Thymus (tissue), 14 donors: ENCODE measurements at places on chromosomes 11 and 22. TPM values are rescaled to one million over a fixed set of nuclear protein-coding genes. Genes with fewer than 3 reads are reported as not detected.

GRCh38 chr11:113725407-113725806 lies 19.3 kb upstream of the TMPRSS5 start:
- no peak overlapping the region for H3K27ac ChIP-seq
- no peaks in the 10 kb centered on the region for H3K4me1 ChIP-seq
- no peak overlapping the region for H3K4me3 ChIP-seq
- H3K27me3 ChIP-seq: no peaks in the 10 kb centered on the region
- peaks cover 4% of the 10 kb centered on the region for H3K36me3 ChIP-seq

GRCh38 chr11:77080643-77081210 lies 14.0 kb downstream of the CAPN5 start:
- peaks cover 6% of the 10 kb centered on the region for H3K4me1 ChIP-seq
- no peak overlapping the region for H3K27ac ChIP-seq
- no peaks in the 10 kb centered on the region for H3K27me3 ChIP-seq
- no peak overlapping the region for H3K4me3 ChIP-seq
- no peaks in the 10 kb centered on the region for H3K36me3 ChIP-seq

DNA sequence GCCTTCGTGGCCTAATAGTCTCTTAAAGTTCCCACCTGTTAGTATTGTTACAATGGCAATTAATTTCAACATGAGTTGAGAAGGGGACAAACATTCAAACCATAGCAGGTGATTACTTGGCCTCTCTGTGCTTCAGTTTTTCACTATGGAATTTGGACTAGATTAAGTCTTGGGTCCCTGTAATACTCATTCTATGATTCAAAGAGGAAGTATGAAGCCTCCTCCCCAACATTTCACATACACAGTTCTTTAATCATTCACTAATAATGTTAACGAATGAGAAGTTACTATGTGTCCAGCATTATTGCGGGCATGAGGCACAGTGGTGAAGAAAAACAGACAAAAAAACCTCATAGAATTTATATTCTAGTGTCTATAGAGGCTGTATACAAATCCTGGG lies 19.9 kb upstream of the USP47 start:
- no peak overlapping the region for H3K4me3 ChIP-seq
- H3K36me3 ChIP-seq: no peaks in the 10 kb centered on the region
- no peak overlapping the region for H3K27ac ChIP-seq
- DNase-seq: no peak
- no peaks in the 10 kb centered on the region for H3K27me3 ChIP-seq
- no peaks in the 10 kb centered on the region for H3K4me1 ChIP-seq

GRCh38 chr11:72380132-72380503 lies 54.2 kb downstream of the CLPB start:
- no peak for DNase-seq
- H3K4me3 ChIP-seq: no peak overlapping the region
- no peaks in the 10 kb centered on the region for H3K4me1 ChIP-seq
- no peaks in the 10 kb centered on the region for H3K36me3 ChIP-seq

GRCh38 chr22:24954114-24954463 lies 1.6 kb downstream of the KIAA1671 start:
- H3K4me3 ChIP-seq: no peak overlapping the region
- H3K4me1 ChIP-seq: peaks cover 3% of the 10 kb centered on the region
- H3K27ac ChIP-seq: no peak overlapping the region
- H3K27me3 ChIP-seq: peaks cover 53% of the 10 kb centered on the region

The INS gene
- 0.42 TPM for total RNA-seq

GRCh38 chr11:74446532-74446938 lies 20.8 kb downstream of the KCNE3 start:
- H3K36me3 ChIP-seq: no peaks in the 10 kb centered on the region
- H3K4me3 ChIP-seq: no peak overlapping the region
- no peak overlapping the region for H3K27ac ChIP-seq
- H3K4me1 ChIP-seq: peaks cover 20% of the 10 kb centered on the region
- DNase-seq: no peak

GRCh38 chr22:16781764-16782329 lies 43.4 kb downstream of the XKR3 start:
- no peaks in the 10 kb centered on the region for H3K27me3 ChIP-seq
- H3K4me3 ChIP-seq: no peak overlapping the region
- H3K4me1 ChIP-seq: no peaks in the 10 kb centered on the region
- no peaks in the 10 kb centered on the region for H3K36me3 ChIP-seq
- DNase-seq: no peak

The RHOD gene
- total RNA-seq: 2.8 TPM
